ENCODE measurements at places on chromosomes 2 and 18. TPM values are rescaled to one million over a fixed set of nuclear protein-coding genes. Genes with fewer than 3 reads are reported as not detected.

The SNTG2 gene
- total RNA-seq: 0.55 TPM

The AQP12B gene
- total RNA-seq: not detected

The CCDC138 gene
- total RNA-seq: 2.3 TPM

The ANKMY1 gene
- 6.1 TPM for total RNA-seq

All from hair follicular keratinocyte (primary cell).